ENCODE measurements at places on chromosomes 1 and 21.
A peak's percentile ranks its signal among the peaks of the same experiment; 100 is the strongest.

GRCh38 chr1:185564816-185565215, 169.4 kb upstream of the HMCN1 start:
- DNase-seq = no peak

DNA sequence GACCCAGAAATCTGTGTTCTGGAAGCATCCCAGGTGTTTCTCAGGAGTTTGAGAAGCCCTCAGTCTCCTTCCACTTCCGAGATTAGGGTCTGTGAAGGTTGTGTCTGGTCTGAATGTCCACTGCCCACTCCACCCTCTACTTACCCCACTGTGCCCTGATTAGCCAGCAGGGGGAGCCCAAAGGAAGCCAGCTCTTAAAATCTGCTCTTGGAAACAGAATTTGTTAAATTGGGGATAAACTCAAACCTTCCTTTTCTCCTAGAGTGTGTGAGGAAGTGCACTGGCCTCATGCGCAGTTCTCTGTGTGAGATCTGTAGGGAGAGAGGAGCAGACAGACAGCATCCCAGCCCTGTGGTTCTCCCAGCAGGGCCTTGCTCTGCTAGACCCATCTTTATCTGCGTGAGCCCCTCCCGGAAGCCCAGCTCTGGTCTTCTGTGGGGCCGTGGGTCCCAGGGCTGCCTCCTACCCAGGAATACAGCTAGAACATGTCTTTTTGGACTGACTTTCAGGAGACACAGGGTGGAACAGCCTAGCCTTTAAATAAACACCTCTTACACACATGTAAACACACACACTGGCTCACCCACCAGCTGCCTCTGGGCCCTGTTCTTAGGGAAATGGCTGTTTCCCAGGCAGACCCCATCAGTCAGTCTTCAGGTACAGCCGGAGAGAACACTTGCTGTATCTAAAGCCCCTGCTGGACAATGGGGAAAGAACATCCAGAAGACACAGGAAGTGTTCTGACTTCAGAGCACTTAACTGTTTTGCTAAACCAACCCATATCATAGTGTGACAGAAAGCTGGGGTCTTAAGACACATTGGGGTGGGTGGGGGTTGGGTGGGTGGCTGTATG, 52.2 kb downstream of the SMYD2 start:
- peak; percentile 34 for DNase-seq

DNA sequence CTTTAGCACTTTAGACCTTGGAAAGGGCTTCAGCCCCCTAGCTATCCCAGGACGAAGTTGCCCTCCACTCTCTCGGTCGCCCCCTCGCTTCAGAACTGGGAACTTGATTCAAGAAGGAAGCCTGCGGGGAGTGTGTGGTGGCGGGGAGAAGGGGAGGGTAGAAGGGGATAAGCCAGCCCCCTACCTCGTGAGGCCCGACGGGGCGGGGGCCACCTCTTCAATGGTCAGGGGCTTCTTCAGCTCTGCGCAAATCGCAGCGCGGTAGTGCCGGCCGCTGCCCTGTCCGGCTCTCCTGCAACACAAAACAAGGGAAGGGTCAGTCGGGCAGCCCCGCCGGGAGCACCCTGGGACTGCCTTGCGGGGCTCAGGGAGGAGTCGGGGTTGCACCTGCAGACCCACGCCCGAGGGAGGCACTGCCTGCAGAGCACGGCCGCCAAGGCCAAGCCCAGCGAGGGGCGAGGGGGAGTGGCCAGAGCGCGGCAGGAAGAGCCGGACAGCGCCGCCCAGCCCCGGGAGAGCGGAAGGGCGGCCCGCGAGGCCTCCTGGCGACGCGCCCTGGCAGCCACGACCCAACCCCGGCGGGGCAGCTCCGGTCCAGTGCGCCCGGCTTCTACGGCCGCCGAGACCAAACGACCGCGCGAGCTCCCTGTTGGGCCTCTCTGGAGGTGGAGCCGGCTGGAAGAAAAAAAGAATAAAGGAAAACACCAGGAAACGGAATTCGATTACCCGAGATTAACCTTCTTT, 56.2 kb upstream of the RASAL2 start:
- DNase-seq = peak; percentile 68

DNA sequence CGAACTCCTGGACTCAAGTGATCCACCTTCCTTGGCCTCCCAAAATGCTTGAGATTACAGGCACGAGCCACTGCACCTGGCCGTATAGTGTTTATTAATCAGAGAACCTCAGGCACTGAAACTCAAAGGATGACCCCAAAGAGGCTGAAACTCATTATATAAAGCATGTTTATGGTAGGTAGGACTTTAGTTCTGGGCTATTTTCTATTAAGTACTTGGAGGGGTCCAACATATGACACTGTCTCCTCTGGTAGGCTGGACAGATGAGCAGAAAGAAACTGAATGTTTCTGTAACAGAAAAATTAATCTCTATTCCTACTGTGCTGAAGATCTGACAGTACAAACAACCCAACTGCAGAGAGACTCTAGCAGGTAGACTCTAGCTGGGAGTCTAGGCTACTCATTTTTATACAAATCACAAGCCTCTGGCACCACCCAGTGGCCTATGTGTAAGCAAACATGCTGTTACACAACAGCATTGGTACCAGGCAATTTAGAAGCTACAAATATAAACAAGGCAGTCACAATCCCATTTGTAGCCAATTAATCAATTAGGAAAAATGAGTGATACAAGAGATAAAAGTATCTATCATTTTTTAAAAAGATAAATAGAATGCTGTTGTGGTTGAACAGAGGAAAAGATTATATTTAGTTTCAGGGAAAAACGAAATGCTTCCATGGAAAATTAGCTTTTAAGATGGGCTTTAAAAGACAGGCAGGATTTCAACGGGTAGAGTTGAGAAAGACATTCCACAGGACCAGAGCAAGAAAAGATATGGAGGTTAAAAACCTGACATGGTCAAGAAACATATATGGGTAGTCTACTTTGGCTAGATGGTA, 10.4 kb downstream of the DCAF8 start:
- no peak for DNase-seq

- DNase-seq = no peak
Observed at GRCh38 chr1:185207980-185208602, 51.1 kb downstream of the SWT1 start.

- DNase-seq = no peak
Observed at GRCh38 chr1:3814065-3814464, 17.8 kb upstream of the LRRC47 start.

DNA sequence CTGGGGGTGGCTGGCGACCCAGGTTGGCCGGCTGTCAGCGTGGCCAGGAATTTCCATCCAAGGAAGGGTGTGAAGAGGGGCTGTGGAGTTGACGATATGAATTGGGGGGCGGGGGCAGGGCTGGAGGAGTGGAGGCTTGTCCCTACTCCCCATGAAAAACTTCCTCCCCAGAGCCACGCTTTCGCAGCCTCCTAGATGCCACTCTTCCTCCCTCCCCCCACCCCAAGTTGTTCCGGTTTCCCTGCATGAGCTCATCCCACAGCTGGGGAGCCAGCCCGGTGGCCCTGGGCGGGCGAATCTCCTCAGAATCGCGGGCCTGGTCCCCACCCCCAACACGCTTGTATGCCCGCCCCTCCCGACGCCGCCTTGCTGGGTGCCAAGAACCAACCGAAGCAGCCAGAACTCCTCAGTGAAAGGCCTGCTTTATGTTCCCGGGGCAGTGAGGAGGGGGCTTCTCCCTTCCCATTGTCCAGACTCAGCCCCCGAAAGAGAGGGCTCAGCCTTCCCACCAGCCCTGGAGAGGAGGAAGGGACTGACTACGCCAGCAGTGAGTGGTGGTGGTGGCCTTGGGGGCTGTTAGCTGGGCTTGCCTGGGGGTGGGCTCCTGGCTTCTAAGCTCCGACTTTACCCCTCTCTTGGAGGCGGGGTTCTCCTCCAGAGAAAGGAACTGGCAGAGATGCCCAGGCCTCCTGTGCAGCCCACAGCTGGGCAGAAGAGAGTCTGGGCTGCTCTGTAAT, 1.8 kb upstream of the CSMD2 start:
- no peak for DNase-seq

DNA sequence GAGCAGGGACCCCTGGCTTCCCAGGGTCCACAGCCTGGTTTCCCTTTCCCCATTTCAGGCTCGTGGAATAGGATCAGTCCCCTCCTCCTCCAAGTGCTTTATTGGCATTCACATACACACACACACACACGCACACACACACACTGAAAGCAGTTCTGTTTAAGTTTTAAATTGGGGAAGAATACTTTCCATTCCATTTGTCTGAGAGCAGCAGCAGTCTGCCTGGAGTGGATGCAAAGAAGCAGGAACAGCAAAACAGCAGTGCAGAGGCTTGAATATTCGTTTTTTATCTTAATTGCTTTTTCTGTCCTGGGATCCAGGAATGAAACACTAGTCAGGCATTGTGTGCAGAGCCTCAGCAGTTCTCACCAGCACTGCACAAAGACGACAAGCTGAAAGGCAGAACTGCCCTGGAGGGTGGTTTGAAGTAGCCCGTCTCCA, 7.1 kb downstream of the CYB561D1 start:
- DNase-seq = no peak

DNA sequence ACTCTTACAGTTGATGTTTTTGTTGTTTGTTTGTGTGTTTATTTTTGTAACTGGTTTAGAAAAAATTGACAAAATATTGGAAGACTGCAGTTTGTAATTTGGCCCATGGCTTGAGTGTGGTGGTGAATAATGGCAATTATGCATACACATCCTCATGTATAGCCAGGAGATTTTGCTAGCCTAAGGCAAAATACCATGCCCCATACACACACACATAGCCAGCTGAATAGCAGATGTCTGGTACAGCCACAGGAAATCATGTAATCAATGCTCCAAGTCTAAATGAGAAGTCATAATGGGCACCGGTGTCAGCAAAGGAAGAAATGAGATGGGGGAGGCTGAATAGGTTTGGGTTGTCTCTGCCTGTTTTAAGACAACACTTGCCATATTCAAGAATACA, 135.2 kb upstream of the COA6 start:
- no peak for DNase-seq

- no peak for DNase-seq
Observed at GRCh38 chr1:45458894-45459293, 32.1 kb downstream of the TESK2 start.

GRCh38 chr21:46017148-46017547, 35.6 kb downstream of the COL6A1 start:
- no peak for DNase-seq

- peak; percentile 32 for DNase-seq
Observed at GRCh38 chr21:44300262-44300959, 558 bp downstream of the PFKL start.

GRCh38 chr1:60969971-60970509, 112.3 kb upstream of the NFIA start:
- no peak for DNase-seq

DNA sequence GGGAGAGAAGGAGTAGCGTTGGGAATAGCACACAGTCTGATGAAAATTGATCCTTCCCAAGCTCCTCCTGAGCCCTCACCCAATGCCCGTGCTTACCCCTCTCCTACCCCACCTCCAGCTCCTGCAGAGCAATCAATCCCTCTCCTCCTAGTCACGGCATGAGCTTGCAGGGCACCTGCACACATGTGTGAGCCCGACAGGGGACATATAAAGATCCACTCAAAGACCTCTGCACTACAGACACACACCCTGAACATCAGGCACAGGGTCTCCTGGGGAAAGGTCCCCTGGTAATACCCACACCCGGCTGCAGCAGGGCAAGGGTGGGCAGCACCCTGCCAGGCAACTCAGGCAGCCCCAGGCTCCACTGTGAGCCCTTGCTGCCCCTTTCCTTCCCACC, 426 bp downstream of the VSIG8 start:
- DNase-seq = no peak

DNA sequence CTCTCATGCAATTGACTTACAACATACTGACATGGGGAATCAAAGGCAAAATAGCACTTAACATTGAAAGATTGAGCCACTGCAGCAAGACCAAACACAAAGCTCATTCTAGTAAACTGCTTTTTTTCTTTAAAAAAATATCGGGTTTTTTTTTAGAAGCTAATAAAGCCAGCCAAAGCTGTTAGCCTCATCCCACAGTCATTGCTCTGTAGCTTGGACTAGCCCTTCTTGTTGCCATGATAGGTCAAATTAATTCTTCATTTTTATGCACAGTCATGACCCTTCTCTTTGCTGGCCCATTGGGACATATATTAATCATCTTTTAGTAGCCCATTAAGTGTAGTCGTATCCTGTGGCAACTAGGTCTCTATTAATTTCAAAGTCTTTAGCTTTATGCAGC, 231.3 kb downstream of the ADGRL2 start:
- no peak for DNase-seq

DNA sequence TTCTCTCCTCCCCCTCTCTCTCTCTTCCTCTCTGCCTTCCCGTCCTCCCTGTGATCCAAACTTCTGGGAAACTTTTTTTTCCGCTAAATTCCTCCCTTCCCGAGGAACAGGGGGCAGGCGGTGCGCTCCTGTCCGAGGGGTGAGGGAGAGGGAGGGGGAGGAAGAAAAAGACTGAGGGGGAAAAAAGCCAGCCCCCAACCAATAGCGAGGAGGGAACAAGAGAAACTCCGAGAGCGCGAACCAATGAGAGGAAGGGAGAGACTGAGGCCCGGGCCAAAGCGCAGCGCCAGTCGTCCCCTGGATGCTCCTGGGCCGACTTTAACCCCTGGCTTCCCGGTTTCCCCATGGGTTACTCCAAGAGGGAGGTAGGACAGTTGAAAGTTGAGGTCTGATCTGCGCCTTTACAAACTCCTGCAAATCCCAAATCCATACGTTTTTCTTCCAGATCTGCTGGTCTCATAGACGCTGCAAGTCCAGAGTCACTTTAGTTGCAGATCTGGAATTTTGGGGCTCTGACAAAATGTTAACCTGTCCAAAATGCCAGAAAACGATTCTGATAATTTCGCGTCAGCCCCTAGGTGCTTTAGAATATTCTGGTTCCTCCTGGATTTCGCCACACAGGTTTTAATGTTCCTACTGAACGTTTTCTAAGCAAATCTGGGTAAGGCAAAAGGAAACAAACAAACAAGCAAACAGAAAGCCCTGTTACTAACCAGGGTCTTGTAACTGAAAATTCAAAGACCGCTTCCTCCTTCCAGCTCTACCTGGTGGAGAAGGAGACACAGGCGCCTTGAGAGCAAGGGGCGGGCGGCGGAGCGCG, at the start of gene TBX15:
TBX15 (minus strand) TSS at position 158 of the 820 bp plus-strand sequence. CDS start 548 bp downstream, outside the sequence.
- DNase-seq = no peak

GRCh38 chr21:17900990-17901385, 81.8 kb upstream of the C21orf91 start:
- DNase-seq = no peak

- no peak for DNase-seq
Observed at GRCh38 chr1:11498956-11499594, 20.1 kb downstream of the DISP3 start.

DNA sequence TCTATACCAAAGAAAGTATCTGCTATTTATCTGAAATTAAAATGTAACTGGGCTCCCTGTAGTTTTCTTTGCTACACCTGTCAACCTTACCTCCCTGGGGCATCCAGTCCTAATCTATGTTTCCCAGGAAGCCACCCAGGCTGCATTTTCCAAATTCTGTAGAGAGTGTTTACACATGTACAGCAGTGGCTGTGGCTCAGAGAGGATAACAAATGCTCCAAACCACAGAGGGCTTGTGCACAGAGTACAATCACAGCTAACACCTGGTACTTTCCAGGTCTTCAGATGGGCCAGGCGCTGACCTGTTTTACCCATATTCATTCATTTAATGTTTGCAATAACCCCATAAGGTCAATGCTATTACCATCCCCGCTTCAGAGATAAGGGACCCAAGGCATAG, 146.5 kb upstream of the TNR start:
- DNase-seq = no peak
